ENCODE measurements at places on chromosomes 1 and 21.

DNA sequence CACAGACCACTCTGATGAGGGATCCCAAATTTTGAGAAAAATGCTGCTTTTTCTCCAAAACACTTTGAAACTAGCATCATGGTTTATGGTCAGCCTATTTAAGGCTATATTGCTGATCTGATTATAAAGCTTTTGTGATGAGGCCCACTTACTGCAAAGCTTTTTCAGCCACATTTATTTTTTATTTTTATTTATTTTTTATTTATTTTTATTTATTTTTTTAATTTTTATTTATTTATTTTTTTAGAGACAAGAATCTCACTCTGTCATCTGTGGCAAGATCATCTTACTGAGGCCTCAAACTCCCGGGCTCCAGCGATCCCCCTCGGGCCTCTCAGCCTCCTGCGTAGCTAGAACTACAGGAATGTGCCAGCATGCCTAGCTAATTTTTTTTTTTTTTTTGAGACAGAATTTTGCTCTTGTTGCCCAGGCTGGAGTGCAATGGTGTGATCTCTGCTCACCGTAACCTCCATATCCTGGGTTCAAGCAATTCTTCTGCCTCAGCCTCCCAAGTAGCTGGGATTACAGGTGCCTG, 5.2 kb upstream of the BCAS2 start:
- DNase-seq: no peak

DNA sequence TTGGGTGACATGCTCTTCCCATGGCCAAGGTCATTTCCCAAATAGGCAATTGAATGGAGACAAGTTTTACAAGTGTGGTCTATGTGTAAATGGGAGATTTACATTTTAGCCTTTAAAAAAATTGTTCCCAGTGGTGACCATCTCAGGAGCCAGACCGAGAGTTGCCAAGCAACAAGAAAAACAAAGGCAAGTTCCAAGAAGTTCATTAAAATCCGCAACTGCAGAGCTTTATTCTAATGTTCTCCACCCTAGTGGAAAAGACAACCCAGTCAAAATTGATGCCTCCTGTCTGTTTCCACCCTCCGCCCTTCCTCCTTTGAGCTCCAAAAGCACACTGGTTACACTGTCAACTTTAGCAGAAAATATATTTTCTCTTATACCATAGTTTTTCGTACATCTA, 33.2 kb upstream of the CD55 start:
- DNase-seq: no peak

- DNase-seq: no peak
These were observed at the start of gene BRINP2 for GRCh38 chr1:177170756-177171535. TSS of gene BRINP2 (plus strand) at chr1:177170958. CDS start at chr1:177229877, 58,919 bp downstream.

GRCh38 chr1:167862432-167863076, 51.4 kb downstream of the ADCY10 start:
- no peak for DNase-seq

DNA sequence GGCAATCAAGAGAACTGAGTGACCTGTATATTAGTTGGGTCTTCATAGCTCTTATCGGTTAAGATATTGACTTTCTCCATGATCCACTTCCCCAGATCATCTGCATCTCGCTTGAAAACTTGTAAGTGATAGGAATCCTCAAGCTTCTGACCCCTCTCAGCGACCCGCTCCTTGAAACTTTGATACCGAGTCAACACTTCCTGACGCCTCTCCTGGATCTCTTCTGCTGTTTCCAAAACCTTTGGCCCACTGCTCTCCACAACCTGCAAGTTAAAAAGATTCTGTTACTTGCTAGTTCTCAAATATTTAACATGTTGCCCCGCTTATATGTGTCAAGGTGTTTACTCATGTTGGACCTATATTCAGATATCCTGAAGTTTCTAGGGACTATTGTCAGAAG, 1.4 kb downstream of the SPTA1 start:
- no peak for DNase-seq

DNA sequence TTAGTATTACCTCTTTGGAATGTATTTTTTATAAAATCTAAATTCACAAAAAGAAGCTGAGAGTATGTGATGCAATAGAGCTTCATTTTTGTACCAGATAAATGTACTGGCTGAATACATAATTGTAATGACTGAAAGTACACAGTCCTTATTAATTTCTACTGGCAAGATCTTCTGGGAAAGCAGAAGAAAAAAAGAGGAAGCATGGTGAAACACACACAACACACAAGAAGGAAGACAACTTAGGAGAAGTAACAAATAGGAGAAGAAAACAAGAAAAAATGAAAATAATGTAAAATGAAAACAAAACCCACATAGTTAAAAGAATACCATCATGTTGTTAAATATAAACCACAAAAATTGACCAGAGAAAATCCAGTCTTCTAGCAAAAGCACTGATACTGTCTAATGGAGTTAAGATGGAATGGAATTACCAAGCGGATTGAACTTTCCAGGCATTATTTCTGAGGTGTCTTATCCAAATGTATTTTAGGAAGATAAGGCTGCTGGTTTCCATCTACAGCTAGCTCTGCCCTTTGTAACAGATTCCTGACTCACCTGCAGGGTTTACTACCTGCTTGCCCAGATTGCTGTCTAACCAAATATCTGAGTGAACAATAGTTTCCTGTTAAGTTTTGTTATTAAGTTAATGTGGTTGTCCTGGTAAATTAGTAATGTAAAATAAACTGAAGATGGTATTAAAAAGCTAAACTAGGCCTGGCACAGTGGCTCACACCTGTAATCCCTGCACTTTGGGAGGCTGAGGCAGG, 4.5 kb upstream of the COP1 start:
- no peak for DNase-seq

GRCh38 chr1:43205671-43206070, 33.5 kb downstream of the CFAP57 start:
- no peak for DNase-seq

- no peak for DNase-seq
These were observed 9.2 kb upstream of the ITPKB start for GRCh38 chr1:226748306-226748705.

- DNase-seq: no peak
These were observed 2069.5 kb downstream of the NCAM2 start for GRCh38 chr21:23067672-23068071.

DNA sequence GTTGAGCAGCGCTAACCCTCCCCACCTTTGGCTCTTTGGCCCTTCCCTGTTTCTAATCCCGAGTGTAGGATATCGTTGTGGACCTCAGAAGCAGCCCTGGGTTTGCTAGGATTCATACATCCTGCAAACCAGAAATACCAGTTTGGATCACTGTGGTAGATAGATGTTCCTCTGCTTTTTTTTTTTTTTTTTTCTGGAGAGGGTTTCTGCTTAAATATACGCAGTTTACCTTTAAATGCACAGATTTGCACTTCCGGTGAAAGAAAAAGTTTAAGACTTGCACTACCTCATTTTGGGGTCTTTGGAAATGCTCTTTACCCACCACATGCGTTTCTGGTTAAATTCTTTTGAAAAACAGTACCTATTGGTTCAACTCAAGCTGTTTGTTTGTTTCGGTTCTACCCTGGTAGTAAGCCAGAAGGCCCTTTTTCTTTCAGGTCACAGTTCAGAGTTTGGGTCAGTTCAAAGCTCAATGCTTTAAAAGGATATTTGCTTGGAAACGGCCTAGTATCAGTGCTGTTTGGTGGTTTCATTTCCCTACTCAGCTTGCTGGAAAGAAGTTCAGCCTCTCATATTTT, 908 bp downstream of the DDI2 start:
- no peak for DNase-seq

- no peak for DNase-seq
These were observed 2.7 kb downstream of the ZBED6 start for GRCh38 chr1:203797948-203798655.

DNA sequence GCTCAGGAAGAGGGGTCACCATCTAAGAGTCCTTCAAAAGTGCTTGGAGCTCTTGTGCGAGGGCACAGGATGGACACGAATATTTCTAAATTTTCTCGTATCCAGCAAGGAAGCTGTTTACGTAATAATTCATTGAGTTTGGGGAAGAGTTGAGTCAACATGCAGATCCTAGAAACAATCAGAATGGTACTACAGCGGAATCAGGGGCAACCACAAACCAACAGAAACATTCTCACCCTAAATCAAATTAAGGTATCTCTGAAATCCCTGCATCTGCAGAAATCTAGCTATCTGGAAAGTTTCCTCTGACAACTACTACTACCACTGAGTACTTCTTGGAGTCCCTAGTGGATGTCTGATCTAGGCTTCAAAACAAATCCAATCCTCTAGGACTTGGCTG, 352.4 kb downstream of the LTN1 start:
- no peak for DNase-seq

DNA sequence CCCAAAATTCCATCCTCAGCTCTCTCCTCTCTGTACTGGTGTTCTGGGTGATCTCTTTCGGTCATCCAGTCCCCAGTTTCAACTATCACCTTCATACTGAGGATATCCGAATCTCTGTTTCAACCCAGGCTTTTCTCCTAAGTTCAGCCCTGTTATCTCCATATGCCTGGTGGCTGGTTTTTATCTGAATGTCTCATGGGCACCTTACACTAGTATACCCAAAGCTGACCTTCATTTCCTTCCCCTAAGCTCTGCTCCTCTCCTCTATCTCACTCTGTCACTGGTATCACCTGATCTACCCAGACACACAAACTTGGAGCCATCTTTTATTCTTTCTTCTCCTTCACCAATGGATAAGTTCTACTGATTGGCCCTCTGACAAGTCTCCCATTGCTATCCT, 53.0 kb downstream of the LRRC71 start:
- no peak for DNase-seq

DNA sequence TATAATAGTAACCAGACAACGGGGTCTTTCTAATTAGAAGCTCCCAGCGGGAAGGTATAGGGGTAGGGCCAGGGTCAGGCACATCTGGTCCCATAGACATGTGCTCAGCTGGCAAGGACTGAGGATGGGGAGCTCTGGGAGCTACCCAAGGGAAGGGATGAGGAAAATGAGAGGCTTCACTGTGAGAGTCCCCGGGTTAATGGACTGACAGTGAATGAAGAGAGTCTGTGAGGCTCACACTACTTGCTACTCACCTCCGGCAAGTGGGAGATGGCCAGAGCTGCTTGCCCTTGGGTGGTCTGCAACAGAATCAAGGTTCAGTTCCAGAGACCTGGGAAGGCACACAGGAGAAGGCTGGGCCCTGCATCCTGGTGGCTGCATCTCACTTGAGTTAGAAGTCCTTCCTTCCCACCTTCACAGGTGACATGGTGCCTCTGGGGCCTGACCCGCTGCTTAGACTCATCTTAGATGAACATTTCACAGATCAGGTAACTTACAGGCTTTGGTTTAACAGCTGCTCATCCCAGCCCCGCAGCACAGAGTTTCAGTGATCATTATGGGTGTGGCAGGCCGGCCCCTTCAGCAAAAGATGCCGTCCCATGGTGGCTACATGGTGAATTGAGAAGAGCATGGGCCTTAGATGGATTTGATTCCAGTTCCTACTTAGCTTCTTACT, 31.7 kb downstream of the EIF2D start:
- DNase-seq: no peak

GRCh38 chr1:208461680-208462079, 217.5 kb upstream of the PLXNA2 start:
- DNase-seq: no peak

GRCh38 chr1:51649593-51650091, 32.8 kb downstream of the OSBPL9 start:
- DNase-seq: no peak

DNA sequence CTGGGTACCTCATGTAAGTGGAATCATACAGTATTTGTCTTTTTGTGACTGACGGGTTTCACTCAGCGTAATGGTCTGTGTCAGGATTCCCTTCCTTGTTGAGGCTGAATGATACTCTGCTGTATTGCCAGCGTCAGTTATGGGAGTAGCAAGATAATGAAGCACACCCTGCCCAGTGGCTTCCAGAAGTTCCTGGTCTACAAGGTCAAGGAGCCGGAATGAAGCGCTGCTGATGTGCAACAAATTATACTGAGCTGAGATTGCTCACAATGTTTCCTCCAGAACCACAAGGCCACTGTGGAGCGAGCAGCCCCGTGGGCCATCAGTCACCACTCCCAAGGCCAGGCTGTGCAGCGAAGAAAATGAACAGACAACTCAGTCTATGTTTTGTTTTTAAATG, 24.0 kb upstream of the TDRD10 start:
- DNase-seq: no peak

- DNase-seq: no peak
These were observed 74.5 kb downstream of the NID1 start for GRCh38 chr1:235990330-235990795.

DNA sequence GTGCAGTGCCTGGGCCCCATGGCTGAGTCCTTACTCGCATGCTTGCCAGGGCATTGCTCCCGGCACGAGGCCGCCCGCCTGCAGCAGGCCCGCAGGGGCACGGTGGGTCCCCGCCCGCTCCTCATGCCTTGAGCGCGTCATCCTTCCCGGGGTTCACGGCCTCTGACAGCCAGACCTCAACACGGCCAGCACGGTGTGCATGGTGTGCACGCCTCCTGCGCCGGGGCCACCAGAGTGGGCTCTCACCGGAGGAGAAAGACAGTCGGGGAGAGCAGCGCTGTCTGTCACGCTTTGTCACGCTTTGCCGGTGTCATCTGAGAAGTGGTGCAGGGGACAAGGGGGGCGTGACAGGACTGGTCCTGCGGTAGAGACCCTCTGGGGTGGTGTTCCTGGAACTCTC, 11.9 kb upstream of the COL18A1 start:
- no peak for DNase-seq

- DNase-seq: no peak
These were observed 2.7 kb downstream of the RGL1 start for GRCh38 chr1:183807549-183808168.

DNA sequence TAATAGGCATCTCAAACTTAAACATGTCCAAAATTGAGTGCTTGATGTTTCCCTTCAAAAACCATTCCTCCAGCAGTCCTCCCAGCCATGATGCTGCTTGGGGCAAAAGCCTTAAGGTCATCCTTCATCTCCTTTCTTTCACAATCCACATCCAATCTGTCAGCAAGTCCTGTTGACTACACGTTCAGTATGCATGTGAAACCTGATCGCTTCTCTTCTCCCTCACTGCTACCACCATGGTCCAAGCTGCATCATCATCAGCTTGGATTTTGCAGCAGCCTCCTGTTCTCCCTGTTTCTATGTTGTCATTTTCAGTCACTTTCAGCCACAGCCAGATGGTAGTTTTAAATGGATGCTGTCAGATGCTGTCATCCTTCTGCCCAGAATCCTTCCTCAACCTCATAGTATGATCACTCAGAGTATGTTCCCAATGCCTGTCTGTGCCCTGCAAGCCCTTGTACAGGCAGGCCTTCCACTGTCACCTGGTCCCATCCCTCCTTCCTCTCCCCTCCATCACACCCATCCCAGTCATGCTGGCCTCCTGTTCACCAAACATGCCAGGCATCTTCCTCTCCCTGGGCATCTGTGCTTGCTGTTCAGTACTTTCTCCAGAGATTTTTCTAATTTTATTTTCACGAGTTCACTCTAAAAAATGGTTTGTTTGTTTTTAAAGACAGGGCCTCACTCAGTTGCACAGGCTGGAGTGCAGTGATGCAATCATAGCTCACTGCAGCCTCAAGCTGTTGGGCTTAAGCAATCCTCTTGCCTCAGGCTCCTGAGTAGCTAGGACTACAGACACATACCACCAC, 66.0 kb downstream of the SYDE2 start:
- no peak for DNase-seq

DNA sequence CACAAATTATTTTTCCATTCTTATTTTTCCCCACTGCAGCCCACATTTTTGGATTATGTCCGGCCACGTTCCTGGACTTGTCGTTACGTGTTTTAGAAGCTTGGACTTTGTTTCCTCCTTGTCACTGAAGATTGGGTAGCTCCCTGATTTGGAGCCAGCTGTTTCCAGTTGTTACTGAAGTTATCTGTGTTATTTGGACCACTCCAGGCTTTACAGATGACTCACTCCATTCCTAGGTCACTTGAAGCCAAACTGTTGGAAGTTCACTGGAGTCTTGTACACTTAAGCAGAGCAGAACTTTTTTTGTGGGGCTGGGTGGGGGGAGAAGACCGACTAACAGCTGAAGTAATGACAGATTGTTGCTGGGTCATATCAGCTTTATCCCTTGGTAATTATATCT, 12.2 kb upstream of the AXDND1 start:
- no peak for DNase-seq
